Hematopoietic multipotent progenitor cell treated with erythropoietin and hydrocortisone succinate and interleukin-3 and kit ligand, for 15 days (in vitro differentiated cells): ENCODE measurements at places on chromosomes 5 and 9.

- DNase-seq: peak; percentile 51
Observed at GRCh38 chr5:173780235-173781234, 107.6 kb upstream of the CPEB4 start.

DNA sequence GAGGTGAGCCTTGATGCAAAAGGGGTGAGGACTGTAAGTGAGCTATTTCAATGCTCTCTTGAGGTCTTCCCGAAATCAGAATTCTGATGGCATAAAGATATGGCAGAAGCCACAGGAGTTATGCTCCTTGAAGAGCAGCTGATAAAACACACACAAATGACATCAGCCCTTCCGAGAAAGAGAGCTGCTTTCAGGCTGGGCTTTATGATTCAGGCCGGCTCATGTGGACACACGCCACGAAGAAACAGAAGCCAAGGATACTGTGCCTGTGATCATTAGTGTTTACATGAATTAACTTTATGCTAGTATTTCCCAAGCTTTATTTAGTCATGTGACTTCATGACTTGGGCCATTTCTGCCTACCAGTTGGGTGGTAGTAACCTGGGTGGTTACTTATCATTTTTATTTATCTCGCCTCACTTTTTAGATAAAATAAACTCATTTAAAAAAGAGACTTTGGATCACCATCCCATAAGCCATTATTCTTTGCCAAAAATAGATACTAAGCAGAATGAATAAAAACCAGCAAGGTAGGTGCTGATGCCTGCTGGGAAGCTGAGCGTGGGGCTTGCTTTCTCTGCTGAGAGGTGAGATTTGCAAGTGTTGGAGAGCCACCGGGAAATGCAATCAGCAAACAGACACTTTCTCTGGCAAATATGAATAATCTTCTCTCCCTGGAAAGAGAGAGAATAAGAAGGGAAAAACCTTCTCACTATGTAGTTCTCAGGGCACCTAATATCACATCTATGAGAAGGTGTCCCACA, 73.0 kb upstream of the SLC25A51 start:
- DNase-seq: no peak

DNA sequence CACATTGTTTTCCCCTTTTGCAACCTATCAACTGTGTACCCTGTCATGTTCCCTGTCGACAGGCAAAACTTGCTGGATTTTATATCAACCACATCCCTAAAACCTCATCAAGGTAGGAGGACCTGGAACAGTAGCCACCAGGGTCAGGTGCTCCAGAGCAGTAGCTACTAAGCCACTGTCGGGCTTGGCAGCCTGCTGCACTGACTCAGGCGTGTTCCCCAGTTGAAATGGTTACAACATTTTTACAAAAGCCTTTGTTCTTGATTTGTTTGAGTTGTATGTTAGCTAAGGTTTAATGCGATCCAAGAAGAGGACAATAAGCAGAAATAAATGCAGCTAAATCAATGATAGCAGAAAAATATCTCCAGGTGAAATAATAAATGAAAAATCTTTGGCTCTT, 407.4 kb upstream of the TLE4 start:
- no peak for DNase-seq

GRCh38 chr9:2158111-2158610, 143.0 kb downstream of the SMARCA2 start:
- DNase-seq: peak; percentile 6

- no peak for DNase-seq
Observed at GRCh38 chr5:141919218-141920119, 4.2 kb upstream of the DELE1 start.
